ENCODE measurements at places on chromosomes 11 and 22.

DNA sequence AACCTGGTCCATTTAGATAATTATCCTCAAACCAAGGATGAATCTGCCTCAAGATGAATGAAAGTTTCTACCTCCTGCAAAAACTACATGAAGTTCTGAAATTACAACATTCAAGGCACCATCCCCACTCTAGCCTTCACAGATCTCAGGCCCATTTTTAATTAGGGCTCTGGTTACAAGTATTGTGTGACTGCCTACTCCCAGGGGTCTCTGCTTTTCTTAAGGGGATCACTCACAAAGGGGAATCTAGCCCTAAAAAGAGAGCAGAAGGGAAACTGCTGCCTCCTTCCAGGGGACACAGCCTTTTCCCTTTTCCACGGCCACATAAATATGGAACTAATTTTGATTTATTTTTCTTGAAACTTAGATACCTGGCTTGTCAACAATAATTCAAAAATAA is 17.4 kb upstream of the TMEM135 start:
- no peak for DNase-seq

DNA sequence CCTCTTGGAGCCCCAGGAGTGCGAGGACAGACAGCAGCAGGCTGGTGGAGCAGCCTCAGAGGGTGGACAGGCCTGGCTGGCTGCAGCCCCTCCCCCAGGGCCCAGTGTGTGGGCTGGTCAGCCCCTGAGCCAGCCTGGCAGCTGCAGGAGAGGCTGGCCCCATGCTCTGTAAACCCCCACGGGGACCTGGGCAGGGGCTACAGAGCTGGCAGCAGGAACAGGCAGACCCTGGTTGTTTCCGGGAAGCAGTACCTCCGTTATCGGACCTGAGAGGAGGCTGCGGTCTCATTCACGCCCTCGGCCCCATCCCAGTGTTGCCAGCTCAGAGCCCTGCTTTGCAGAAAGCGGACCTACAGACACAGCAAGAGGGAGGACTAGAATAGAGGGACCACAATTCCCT is 38.5 kb upstream of the COMT start:
- DNase-seq = no peak

- DNase-seq = no peak
Observed at GRCh38 chr11:133916784-133917440, 39.9 kb downstream of the IGSF9B start.

- DNase-seq = no peak
Observed at GRCh38 chr11:88340366-88340935, 2.9 kb upstream of the CTSC start.

DNA sequence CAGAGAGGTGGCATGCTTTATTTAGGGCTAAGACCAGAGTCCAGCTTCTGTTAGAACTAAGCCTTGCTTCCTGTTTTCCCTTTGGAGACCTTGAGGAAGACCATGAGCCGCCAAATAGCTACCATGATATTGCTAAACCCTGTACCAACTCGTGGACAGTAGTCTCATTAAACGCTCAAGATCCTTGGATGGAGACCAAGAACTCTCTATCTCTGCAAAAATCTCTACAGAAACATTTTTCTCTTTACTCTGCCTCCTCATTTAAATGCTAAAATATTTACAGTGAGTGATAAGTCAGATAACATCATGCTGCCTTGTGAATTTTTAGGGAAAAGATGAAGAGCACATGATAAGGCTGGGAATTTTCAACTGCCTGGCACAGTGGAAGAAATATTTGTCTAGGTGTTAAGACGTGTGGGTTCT is 197.8 kb downstream of the MAML2 start:
- no peak for DNase-seq

DNA sequence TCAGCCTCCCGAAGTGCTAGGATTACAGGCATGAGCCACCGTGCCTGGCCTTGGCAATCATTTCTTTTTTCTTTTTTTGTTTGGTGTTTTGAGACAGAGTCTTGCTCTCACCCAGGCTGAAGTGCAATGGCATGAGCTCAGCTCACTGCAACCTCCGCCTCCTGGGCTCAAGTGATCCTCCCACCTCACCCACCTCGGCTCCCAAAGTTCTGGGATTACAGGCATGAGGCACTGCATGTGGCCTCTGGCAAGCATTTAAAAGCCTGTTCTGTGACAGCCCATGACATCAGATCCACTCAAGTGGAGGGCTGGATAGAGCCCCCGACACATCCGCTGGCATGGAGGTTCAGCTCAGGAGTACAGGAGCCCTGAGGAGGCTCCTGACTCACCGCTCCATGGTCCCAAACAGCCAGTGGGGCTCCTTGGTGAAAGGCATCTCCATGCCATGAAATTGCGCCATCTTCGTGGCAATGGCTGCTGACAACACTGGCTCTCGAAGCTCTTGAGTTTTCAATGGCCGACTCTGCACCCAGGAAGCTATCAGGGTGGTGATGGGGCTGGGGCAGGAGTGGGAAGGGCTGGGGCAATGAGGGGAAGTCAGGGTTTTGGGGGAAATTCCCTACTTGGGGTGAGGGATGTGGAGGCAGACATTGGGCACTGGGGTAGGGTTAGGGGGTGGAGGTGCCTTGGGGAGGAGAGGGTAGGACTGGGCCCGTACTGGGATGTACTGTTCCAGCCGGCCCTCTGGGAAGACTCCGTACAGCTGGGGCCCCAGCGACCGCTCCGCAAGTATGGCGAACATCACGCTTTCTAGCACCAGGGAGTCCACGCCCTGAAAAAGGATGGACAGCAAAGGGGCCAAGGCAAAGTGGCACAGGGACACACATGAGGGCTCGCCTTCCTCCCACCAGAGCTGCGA is 1.4 kb downstream of the CHKB start:
- no peak for DNase-seq

DNA sequence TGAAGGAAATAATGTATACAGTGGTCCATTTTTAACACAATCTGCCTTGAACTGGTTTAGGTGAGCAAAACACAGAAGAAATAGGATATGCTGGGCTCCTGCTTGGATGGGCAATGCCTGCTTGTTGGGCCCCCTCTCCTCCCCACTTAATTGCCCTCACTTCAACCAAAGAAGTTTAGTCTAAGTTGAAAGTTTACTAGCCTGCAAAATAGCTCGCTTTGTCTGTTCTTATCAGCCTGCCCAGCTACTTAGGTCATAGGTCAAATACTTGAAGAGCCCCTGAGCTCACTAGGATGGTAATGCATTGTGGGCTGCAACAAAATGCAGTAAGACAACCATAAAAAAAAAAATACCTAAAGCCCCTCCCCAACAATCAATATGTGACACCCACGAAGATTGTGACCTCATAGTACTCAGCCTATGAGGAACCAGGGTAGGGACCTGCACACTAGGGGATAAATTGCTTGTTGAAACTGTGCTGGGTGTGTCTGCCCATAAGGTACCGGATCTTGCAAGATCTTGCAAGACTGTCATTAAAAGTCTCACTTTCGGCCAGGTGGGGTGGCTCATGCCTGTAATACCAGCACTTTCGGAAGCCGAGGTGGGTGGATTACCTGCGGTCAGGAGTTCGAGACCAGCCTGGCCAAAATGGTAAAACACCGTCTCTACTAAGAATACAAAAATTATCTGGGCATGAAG is 10.9 kb downstream of the DRICH1 start:
- DNase-seq = no peak

- no peak for DNase-seq
Observed at GRCh38 chr11:123306531-123306930, 111.5 kb upstream of the CLMP start.

- no peak for DNase-seq
Observed at GRCh38 chr11:36790526-36790925, 192.5 kb upstream of the RAG2 start.

DNA sequence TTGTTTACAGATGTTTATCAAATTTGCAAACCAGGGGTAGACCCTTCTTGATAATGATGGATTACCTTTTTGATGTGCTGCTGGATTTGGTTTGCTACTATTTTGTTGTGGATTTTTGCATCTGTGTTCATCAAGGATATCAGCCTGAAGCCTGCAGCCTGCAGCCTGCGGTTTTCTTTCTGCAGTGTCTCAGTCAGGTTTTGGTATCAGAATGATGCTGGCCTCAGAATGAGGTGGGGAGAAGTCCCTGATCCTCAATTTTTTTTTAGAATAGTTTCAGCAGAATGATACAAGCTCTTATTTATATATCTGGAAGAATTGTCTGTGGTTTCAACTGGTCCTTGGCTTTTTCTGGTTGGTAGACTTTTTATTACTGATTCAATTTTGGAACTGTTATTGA is 19.7 kb upstream of the RAB38 start:
- no peak for DNase-seq

GRCh38 chr11:19723572-19724342 is 11.1 kb downstream of the NAV2 start:
- peak; percentile 15 for DNase-seq

GRCh38 chr22:26658671-26659478 is 1.5 kb downstream of the MIAT start:
- DNase-seq = peak; percentile 51

GRCh38 chr22:48568736-48569330 is 1258.8 kb downstream of the BRD1 start:
- DNase-seq = no peak

GRCh38 chr11:102085864-102086551 is 24.2 kb upstream of the YAP1 start:
- DNase-seq = no peak

- no peak for DNase-seq
Observed at GRCh38 chr22:49930596-49931412, 12.4 kb downstream of the CRELD2 start.

- no peak for DNase-seq
Observed at GRCh38 chr11:123799438-123799837, 6.7 kb downstream of the OR6M1 start.

DNA sequence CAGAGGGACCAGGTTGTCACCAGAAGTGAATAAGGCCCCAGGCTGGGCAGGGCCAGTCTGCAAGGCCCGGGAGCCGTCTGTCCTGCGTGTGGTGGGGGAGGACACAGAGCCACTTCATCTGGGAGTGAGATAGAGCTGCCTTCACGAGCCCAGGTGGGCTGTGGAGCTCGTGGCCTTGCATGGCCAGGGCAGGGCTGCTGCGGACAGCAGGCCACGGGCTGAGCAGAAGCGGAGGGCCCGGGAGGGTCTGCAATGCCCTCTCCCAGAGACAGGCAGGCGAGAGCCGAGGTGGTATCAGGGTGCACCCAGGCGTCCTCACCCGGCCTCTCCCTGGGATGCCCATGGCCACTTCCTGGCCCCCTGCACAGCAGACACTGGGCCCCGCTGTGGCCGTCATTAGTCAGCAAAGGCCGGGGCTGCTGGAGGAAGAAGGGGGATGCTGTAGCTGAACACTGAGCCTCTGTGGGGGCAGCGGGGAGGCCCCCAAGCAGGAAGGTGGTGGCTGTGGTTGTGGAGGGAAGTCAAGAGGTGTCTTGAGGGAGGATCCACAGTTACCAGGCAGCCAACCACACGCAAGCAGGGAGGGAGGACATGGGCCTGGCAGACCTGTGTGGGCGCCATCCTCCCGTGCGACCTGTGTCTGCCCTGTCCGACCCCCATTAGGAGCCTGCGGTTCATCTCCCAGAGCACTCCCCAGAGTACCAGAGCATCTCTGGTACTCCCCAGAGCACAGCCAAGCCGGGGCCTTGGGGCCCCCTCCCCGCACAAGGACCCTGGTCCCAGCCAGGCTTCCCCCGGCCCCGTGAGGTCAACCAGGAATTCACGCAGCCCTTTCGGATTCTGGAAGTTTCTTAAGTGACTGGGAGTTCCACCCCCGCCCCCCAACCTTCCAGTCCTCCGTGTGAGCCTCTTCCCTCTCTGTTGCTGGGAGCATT is 1109.5 kb downstream of the BRD1 start:
- no peak for DNase-seq

- DNase-seq = no peak
Observed at GRCh38 chr11:118881228-118881627, 2.5 kb upstream of the CXCR5 start.

DNA sequence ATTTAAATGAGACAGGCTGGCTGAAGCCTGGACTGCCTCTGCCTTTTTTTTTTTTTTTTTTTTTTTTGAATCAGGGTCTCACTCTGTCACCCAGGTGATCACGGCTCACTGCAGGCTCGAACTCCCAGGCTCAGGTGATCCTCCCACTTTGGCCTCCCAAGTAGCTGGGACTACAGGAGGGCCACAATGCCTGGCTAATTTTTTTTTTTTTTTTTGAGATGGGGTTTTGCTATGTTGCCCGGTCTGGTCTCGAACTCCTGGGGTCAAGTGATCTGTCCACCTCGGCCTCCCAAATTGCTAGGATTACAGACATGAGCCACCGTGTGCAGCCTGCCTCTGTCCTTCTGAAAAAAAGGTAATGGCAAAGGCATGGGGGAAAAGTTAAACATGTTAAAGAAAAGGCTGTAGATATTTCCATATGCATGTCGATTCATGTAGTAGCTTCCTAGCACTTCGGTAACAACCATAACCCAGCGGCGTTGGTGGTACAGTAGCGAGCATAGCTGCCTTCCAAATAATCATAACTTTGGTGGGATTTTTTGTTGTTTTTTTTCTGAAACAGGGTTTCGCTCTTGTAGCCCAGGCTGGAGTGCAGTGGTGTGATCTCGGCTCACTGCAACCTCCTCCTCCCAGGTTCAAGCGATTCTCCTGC is 48.8 kb downstream of the MCHR1 start:
- DNase-seq = no peak

GRCh38 chr11:93570759-93571413 is 27.7 kb upstream of the SMCO4 start:
- no peak for DNase-seq

GRCh38 chr11:68704887-68705286 is 20.5 kb downstream of the GAL start:
- no peak for DNase-seq
